ENCODE measurements at places on chromosomes 11 and 22.

- no peak for DNase-seq
Measured at GRCh38 chr11:95930948-95931347, 7.0 kb upstream of the MTMR2 start.

GRCh38 chr11:132941024-132941646 is 591.2 kb downstream of the OPCML start:
- DNase-seq = no peak

GRCh38 chr11:66289548-66290329 is 796 bp upstream of the YIF1A start:
- no peak for DNase-seq

DNA sequence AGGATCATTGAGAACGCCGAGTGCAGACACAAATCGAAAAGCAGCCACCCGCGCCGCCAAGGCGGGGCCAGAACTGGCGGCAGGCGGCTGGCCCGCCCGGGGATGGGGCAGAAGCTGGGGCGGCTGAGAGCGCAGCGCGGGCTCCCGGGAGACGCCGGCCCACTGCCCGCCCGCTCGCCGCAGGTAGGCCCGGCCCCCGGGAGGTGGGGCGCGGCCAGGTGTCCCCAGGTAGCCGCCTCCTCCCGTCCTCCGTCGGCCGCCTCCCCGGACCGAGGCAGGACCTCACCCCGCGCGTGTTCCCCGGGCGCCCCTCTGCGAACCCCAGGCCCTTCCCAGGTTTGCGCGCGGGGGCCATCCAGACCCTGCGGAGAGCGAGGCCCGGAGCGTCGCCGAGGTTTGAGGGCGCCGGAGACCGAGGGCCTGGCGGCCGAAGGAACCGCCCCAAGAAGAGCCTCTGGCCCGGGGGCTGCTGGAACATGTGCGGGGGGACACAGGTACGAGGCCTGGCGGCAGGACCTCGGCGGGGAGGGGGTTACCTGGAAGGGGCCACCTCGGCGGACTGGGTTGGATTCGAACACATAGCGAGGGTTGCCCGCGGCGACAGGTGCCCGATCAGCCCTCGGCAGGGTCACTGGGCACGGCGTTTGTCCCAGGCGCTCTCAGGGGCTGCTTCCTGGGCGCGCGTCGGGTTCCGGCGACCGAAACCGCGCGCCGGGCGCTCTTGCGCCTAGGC is at the start of gene PRRG4:
PRRG4 (plus strand) TSS at position 248 of the 733 bp plus-strand sequence. CDS start 603 bp downstream, outside the sequence.
- no peak for DNase-seq

DNA sequence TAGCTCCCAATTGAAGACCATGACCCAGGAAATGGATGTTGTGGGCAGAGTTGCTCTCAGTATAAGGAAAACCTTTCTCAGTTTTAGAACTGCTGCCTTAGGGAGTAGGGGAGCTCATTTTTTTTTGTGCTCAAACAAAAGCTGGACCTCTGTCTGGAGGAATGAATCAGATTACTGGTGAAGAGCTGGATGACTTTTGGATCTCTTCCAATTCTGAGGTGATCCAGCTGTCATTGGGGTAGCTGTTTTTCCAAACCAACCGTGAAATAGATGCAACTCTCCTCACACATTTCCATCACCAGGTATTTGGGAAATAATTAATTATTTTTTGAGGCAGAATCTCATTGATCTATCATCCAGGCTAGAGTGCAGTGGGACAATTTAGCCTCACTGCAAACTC is 251.3 kb upstream of the PLET1 start:
- DNase-seq = no peak

- no peak for DNase-seq
Measured at GRCh38 chr11:75311858-75312288, 39.6 kb downstream of the ARRB1 start.

Data from CD8-positive, alpha-beta T cell (primary cell).